ENCODE measurements at places on chromosomes 3 and 15.

DNA sequence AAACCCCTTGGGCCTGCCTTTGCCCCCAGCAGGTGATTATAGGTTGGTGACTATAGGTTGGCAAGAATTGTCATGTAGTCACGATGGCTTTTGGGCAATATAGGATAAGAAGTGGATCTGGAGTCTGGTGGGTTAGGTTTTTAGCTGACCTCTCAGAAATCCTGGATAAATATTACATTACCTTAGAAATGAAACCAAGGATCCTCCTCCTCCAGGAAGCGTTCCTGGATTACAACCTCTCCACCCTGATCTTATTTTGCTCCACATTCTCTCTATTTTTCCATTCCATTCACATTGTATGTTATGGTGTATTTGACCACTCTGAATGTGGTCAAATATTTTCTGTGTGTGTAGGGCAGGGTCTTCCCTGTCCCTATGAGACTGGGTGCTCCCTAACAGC is 82.3 kb downstream of the SEMA5B start:
- DNase-seq, result no peak

DNA sequence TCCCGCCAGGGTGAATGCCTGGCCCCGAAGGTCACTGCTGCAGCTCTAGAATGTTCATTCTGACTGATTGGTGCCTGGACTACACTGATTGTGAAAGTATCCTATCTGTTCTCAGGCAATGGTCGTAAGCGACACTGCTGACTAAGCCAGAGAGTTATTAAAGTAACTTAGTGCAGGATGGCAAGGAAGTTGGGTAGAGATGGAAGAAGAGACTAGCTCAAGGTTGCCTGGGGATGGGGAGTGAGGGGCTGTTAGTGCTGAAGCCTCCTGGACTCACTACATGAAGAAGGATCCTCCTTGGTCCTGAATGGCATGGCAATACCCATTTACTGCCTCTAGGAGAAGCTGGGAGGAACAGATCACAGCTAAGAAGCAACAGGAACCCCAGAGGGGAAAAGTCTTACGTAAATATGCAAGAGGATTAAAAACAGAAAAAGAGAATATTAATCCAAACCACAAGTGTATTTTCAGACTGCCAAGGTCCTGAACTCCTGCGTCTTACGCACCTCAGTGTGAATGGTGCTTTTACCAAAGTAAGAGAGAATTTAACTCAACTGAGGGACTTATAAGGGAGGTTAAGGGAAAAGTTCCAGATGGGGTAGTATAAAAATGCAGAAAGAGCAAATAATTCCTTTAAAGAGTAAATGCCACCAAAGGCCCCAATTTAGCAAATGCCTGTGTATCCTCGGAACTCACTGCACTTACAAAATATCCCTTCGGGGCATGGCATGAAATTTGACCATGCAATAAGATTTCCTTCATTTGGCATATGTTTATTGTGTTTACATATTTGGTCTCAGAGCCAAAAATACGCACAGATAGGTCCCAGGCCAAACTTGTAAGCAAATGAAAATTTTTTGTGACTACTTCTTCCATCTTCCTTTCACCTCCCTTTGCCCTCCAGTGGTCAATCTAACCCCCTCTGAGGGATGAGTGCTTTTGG is 64.0 kb upstream of the DGKG start:
- peak; percentile 29 for DNase-seq

- DNase-seq, result no peak
These were observed 249.3 kb upstream of the ZNF717 start for GRCh38 chr3:76034649-76035048.

- DNase-seq, result no peak
These were observed 21.1 kb downstream of the CCDC32 start for GRCh38 chr15:40543631-40544294.

DNA sequence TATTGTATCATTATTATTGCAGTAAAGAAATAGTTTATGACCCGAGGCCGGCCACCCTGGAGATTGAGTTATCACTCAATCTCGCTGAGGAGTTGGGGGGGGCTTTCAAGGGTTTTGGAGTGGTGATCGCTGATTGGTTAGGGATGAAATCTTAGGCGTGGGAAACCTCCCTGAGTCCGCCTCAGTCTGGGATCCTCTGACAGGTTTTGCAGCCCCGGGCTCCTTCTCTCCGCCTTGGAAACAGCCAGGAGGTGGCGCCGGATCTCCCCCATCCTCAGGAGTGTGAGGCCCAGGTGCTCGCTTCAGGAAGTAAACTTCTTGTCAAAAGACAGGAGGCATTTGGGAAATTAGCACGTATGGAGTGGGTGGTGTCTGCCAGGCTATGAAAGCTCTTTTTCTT is 41.1 kb upstream of the SEC61A1 start:
- DNase-seq, result peak; percentile 3

- DNase-seq, result peak; percentile 28
These were observed 293.1 kb upstream of the CHRM5 start for GRCh38 chr15:33675246-33675645.

DNA sequence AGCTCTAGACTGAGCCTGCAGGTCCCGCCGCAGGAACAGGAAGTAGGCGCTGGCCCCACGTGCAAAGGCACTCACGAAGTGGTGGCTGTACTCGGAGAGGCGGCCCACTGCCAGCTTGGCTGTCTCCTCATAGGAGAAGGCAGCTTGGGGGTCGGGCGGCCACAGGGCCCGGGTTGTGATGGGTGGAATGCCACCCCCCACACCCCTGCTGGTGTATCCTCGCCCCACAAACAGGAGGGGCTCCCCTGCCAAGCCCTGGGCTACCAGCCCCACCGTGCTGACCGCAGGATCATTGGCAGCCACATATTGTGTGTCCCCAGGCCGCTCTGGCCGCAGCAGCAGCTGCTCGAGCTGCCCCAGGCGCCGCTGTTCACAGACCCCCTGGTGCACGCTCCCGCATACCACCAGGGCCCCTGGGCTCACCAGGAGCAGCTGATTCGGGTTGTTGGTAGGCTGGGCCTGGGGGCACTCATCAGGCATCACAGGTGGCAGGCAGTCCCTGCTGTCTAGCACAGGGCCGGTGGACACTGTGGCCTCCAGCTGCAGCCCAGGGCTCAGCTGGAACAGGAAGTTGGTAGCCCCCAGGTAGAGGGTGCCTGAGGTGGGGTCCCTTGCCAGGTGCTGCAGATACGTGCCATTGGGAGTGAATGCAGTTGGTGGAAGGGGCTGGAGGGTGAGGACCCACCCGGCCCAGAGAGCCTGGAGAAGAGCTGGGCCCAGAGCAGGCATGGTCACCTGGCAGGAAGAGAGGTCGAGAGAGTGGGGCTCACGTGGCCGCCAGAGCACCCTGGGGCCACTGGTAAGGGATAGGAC is 5.8 kb downstream of the PLXNB1 start:
- DNase-seq, result no peak

DNA sequence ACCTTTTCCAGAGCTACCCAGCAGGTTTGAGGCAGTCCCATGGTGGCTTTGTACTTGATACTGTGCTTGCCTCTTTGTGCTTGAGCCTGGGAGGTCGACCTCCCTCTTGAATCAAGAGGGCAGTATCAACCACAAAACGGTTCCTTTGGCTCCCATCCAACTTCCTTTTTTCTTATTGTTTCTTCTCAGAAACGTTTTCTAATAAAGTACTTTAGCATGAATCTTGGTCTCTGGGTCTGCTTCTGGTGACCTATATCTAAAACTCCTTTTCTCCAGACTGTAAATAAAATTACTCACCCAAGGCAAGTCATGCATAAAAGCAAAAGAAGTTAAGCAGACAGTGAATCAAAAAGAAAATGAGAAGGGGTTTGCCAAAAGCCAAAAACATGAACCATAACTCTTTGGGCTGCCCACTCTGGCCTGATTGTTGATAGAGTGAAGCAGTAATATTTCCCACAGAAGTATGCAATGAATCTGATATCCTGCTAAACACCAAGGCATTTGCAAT is 112.2 kb upstream of the SLC4A7 start:
- DNase-seq, result peak; percentile 72

DNA sequence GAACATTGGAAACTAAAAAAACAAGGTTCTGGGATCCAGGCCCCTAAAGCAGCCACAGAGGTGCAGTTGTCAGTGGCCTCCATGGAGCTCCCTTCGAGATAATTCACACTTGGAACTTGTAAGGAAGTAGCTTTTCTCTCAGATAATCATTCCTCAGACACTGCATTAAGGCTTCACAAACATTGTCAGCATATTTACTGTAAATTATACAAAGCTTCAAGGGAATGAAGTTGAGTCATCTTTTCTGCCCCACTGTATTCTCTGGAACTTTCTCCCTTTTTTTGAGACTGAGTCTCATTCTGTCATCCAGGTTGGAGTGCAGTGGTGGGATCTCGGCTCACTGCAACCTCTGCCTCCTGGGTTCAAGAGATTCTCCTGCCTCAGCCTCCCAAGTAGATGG is 7.1 kb downstream of the BLOC1S6 start:
- DNase-seq, result no peak

- DNase-seq, result peak; percentile 77
These were observed 20.4 kb upstream of the SATB1 start for GRCh38 chr3:18445401-18446148.

- DNase-seq, result no peak
These were observed 37.7 kb downstream of the MUC4 start for GRCh38 chr3:195773956-195774537.

All from activated CD4-positive, alpha-beta T cell treated with anti-CD3 and anti-CD28 coated beads, Interleukin-10, Interleukin-2, amounts not matched to agents 100 ng/mL and 50 ng/mL, durations not matched to agents 16 hours and 8 hours (primary cell).